CMK (cell line): ENCODE measurements at places on chromosomes 2 and 18.

- no peak for DNase-seq
Observed at GRCh38 chr18:79355433-79356335, 40.0 kb upstream of the NFATC1 start.

DNA sequence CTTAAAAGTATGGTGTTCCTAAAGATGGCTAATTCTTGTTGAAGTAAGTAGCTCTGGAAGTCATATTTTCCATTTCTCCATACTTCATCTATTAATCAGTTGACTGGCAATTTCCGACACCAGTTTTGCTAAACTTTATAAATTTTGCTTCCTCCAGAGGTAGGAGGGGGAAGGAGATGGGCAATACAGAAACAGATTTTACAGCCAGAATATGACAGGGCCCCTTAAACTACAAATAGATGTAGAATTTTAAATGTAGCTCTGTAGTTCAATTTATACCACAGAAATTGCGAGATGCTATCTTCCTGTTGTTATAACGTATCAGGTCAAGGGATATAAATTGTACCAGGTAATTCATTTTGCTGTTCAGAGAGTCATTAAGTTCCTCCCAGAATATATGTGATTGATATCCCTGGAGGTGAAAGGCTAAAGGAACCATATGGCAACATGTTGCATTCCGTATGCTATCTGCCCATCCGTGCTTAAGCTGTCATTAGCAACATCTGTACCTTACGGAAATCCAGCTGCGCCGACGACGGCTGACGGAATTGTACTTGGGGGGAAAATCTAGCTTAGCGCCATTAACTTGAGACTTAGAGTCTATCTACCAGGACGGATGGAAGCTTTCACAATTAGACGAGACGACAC is 8.4 kb upstream of the NR4A2 start:
- DNase-seq: no peak

DNA sequence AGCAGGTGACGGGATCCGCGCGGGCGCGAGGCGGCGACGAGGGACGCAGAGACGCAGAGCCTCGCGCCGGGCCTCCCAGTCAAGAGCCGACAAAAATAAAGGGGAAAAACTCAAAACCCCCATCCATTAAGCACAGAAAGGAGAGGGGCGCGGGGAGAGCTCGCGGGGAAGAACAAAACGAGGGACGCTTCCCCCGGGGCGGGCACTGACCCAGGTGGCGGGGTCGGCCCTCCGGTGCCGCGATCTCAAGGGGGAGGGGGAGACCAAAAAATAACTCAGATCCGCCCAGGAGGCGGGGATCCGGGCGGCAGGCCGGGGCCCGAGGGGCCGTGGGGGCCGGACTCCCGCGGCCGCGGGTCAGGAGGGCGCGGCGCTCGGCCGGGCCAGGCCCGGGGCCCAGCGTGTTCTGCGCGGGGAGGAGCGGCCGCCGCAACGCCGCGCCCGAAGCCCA is 597 bp downstream of the RNF103 start:
- no peak for DNase-seq

DNA sequence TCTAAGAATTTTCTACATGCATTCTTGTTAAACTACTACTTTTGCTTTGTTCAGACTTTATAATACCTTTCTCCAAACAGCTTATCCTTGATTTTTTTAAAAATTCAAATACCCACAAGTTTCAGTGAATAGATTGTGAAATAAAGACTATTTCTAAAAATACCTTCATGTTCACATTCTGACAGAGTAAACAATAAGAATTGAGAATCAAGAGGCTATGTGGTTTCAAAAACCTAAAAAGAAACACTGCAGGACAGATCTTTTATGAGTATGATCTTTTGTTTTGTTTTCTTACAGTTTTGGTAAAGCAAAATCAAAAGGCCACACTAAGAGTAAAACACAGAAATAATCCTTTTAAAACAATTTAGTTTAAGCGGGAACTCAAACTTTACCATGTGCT is 21.2 kb downstream of the ALS2 start:
- DNase-seq: no peak

DNA sequence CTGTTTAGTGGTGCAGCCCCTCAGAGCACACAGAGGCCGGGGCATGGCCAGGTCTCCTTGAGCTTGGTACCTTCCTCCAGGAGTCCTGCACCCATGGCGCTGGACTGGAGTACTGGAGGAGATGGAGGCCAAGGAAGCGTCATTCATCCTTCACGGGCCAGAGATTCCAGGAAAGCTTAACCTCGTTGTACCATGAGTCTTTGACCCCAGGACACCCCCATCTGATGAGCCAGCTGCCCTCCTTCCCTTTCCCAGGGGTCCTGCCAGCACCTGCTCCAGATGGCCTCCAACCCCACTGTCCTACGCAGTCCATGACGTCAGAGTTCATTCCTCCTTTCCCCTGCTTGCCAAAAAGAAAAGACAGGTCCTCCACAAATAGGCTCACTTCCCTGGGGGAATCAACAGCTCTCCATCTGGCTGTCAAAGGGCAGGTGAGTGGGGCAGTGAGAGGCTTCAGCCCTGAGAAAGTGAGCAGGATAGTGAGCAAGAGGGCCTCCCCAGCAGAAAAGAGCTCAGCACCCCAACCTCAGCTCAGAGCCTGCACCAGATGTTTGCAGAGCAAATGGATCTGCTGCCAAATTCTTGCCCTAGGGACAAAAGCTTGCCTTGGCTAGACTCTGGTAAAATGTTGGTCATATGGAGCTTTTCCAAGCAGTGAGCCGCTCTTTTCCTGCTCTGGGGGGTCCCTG is 4.5 kb upstream of the NPPC start:
- no peak for DNase-seq

GRCh38 chr18:46705521-46705920 is 48.5 kb upstream of the LOXHD1 start:
- DNase-seq: no peak

- no peak for DNase-seq
Observed at GRCh38 chr18:12336887-12337286, 28.8 kb downstream of the TUBB6 start.

DNA sequence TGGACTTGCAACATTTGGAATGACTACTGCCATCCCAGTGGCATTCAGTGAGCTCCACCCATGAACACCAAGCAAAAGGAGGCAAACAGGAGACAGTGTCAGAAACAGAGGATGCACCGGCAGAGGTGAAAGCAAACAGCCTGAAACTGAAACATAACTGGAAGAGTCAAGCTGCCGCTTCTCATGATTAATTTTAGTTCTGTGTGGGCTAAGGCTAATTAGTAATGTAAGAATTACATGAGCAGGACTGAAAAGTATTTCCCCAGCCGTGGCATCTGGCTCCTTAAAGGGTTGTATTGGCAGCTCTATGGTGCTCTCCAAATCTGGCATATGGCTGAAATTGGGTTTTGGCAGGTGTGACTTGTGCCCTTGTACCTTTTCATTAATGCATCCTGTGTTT is 1108.1 kb downstream of the TSN start:
- DNase-seq: no peak

GRCh38 chr2:241748468-241749256 is 14.2 kb downstream of the D2HGDH start:
- DNase-seq: no peak

- DNase-seq: no peak
Observed at GRCh38 chr2:197196541-197197180, 113.9 kb downstream of the ANKRD44 start.

- no peak for DNase-seq
Observed at GRCh38 chr2:217979151-217979811, 23.5 kb downstream of the TNS1 start.

GRCh38 chr2:167212014-167212648 is 323.9 kb downstream of the XIRP2 start:
- DNase-seq: peak; percentile 11

GRCh38 chr2:157692768-157693167 is 64.1 kb upstream of the ACVR1C start:
- no peak for DNase-seq

- no peak for DNase-seq
Observed at GRCh38 chr2:10794876-10795275, 17.7 kb downstream of the PDIA6 start.

DNA sequence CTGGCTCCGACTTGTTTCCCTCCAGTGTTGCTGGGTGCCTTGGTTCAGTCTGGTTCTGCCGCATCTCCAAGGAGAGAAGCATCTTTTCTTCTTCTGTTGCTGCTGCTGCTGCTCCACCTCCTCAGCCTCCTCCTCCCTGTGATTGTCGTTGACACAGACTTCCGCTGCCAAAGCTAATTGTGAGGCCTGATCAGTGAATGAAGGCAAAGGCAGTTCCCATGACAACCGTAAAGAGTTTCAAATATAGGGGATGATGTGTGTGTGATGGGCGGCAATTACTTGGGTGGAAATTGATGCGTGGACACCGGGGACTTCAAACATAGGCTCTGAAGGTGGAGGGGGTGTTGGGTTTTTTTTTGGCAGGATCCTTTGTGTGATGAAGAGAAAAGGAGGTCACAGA is 13.7 kb downstream of the TET3 start:
- DNase-seq: no peak

DNA sequence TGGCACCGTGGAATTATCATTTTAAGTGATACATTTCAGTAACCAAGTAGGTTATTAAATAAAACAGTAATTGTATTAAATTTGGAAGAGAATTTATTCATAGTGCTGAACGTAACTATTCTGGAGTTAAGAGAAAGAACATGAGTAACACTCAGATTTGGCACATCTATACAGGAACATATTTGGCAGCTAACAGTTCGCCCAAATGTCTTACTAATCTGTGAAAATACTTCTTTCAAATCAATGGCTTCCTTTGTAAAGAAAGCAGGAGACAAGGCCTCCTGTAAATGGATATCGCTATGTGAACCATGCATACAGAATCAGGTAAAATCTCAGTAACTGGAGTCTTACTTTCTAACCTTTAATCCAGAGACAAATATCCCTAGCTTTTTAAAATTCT is 64.4 kb downstream of the ZNF516 start:
- no peak for DNase-seq

- DNase-seq: no peak
Observed at GRCh38 chr2:78775291-78775690, 250.2 kb upstream of the REG3G start.

GRCh38 chr2:166375195-166375735 is 479 bp downstream of the SCN9A start:
- DNase-seq: no peak

DNA sequence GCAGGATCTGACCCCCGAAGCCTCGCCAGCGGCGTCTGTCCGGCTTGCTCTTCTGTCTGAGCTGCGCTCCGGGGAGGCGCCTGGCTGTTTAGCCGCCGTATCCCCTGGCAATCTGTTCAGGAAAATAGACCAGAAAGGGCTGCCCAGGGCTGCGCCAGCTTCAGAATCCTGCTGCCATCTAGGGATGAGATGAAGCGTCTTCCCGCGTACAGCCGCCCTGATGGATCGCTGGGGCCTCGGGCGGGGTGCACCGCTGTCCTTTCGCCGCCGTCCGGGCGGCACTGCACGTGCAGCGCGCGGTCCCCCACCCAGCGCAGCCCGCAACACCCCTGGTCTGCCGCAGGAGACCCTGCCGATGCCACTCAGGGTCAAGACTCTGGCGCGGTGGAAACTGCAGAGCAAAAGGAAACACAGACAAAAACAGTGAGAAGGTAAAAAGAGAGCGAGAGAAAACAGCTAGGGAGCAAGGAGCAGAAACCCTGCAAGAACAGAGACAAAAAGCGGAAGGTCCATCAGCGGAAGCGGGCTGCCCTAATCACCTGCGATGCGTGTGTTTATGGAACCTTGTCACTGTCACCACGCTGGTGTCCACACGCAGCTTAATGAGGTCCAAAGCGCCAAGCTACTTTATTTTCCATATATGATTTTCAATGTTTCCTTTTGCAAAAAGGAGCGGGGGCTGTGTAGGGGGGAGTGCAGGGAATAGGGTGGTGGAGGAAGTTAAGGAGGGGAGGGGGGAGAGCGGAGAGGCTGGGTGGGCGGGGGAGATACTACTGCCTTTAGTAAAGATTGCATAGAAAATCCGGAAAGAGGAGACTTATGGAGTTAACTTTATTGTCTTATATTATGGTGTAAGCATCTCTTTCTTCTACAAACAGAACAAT is 2113.3 kb upstream of the PIK3C3 start:
- no peak for DNase-seq

GRCh38 chr2:227888289-227888688 is 16.9 kb downstream of the DAW1 start:
- DNase-seq: no peak
